ENCODE measurements at places on chromosomes 4 and X. TPM values are rescaled to one million over a fixed set of nuclear protein-coding genes. Genes with fewer than 3 reads are reported as not detected.

DNA sequence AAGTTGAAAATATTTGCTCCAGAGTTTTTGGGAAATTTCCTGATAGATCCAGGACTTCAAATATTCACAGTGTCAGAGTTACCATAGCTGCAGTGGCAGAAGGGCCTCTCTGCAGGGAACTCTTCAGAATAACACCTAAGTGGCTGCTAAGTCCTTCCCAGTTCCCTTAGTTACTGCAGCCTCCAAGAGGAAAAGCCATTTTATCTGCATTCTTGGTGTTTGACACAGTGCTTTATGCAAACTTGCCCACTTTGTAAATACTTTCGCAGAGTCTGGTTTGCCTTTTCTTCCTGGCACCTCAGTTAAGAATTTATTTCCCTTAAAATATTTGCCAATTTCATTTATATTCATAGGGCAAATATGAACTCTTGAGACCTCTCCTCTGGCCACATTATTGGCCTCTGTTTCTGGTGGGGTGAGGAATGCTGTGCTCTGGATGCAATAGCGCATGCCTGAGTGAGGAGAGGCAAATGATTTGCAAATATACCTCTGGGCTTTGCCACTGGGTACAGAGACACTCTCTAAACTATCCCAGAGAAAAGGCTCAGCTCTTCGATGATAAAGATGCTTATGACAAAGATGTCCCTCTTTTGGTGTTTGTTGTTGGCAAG, 566.3 kb upstream of the NR3C2 start:
- no peak overlapping the region for H3K4me3 ChIP-seq
- DNase-seq, result peak; percentile 3
- H3K4me1 ChIP-seq, result no peaks in the 10 kb centered on the region
- no peak overlapping the region for H3K27ac ChIP-seq
- no peaks in the 10 kb centered on the region for H3K36me3 ChIP-seq

- H3K27me3 ChIP-seq, result no peaks in the 10 kb centered on the region
- H3K36me3 ChIP-seq, result peaks cover 23% of the 10 kb centered on the region
- peaks cover 5% of the 10 kb centered on the region for H3K4me1 ChIP-seq
- peak; percentile 55 for DNase-seq
- H3K27ac ChIP-seq, result no peak overlapping the region
These were observed 58.7 kb downstream of the CCKAR start for GRCh38 chr4:26431461-26432180.

DNA sequence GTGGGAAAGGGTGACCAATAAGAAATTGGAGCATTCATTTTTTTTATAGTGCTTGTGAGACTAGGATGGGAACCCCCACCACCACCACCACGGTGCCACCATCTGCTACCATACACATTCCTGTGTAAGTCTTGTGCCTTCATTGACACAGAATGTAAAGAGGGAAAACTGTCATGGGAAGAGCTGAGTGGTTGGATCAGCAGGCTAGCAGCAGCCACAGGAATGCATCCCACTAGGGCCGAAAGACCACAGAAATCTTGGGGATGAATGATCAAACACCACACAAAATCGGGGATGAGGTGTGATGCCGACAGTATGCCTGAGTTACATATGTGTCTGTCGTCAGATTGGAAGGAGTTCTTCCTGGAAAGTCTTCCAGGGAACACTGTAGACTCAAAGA, 69.2 kb downstream of the SRPX start:
- H3K4me3 ChIP-seq, result no peak overlapping the region
- no peaks in the 10 kb centered on the region for H3K4me1 ChIP-seq
- H3K27me3 ChIP-seq, result peaks cover 4% of the 10 kb centered on the region
- peaks cover 5% of the 10 kb centered on the region for H3K36me3 ChIP-seq
- no peak overlapping the region for H3K27ac ChIP-seq
- peak; percentile 34 for DNase-seq

DNA sequence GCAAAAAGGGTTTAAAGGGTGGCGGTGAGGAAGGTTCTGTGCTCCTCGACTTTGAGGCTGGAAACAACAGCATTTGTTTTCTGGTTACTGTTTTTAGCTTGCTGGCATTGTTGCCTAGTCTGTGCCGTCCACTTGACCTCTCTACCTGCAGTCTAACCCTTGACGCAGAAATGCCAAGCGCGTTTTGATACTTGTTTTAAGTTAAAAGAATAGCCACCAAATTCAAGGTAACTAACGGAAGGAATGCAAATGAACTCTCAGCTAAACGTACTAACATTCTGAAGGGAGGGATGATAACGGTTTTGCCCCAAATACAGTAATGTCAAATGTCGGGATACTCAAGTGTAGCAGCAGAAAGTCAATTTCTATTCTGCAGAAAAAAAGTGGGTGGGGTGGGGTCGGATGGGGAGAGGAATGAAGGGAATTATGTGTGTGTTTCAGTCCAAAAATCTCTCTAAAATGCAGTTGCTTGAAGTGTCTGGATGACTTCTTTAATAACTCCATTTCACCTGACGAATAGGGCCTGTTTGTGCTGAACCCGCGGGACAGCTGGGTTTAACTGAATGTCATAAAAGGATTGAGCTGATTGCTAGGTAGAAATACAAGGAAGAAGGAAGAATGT, 3.4 kb upstream of the NKX6-1 start:
- H3K4me3 ChIP-seq, result no peak overlapping the region
- no peaks in the 10 kb centered on the region for H3K4me1 ChIP-seq
- no peak for DNase-seq
- H3K27me3 ChIP-seq, result peaks cover 62% of the 10 kb centered on the region

DNA sequence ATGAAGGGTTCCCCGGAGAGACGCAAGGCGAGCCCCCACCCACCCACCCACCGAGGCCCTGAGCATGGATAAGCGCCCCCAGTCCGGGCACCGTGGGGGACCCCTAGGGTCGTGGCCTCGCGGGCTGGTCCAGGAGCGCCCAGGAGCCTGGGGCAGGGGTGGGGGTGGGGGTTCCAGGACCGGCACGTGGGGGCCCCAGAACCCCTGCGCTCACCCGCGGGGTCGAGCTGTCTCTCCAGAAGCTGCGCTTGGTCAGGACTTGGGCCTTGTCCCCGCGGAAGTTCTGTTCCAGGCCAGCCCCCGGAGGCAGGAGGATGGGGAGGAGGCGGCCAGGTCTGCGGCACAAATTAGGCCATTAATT, 11.2 kb upstream of the SHOX start:
- no peak overlapping the region for H3K27ac ChIP-seq
- no peaks in the 10 kb centered on the region for H3K4me1 ChIP-seq
- no peaks in the 10 kb centered on the region for H3K36me3 ChIP-seq
- no peaks in the 10 kb centered on the region for H3K27me3 ChIP-seq

DNA sequence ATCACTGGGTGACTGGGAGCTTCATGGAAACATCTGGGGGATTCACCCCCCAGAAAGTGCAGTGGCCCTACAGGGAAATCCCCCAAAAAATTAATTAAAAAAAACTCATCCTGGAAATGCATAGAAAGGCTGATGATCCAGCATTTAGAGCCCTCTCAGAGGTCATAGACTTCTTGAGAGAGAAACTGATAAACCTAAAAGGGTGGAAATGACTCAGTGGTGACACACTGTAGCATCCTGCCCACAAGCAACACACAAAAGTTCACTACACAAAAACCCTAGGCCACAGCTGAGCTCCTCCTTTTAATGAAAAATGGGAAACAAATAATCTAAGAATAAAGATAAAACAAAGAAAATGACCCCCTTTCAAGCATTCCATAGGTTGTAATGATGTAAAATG, 911.5 kb downstream of the GLUD2 start:
- H3K36me3 ChIP-seq, result no peaks in the 10 kb centered on the region
- no peak overlapping the region for H3K27ac ChIP-seq
- no peaks in the 10 kb centered on the region for H3K4me1 ChIP-seq
- no peak overlapping the region for H3K4me3 ChIP-seq
- DNase-seq, result no peak
- no peaks in the 10 kb centered on the region for H3K27me3 ChIP-seq

GRCh38 chrX:13415509-13415908, 95.7 kb upstream of the ATXN3L start:
- no peak overlapping the region for H3K4me3 ChIP-seq
- DNase-seq, result no peak
- no peaks in the 10 kb centered on the region for H3K36me3 ChIP-seq
- H3K4me1 ChIP-seq, result peaks cover 2% of the 10 kb centered on the region

DNA sequence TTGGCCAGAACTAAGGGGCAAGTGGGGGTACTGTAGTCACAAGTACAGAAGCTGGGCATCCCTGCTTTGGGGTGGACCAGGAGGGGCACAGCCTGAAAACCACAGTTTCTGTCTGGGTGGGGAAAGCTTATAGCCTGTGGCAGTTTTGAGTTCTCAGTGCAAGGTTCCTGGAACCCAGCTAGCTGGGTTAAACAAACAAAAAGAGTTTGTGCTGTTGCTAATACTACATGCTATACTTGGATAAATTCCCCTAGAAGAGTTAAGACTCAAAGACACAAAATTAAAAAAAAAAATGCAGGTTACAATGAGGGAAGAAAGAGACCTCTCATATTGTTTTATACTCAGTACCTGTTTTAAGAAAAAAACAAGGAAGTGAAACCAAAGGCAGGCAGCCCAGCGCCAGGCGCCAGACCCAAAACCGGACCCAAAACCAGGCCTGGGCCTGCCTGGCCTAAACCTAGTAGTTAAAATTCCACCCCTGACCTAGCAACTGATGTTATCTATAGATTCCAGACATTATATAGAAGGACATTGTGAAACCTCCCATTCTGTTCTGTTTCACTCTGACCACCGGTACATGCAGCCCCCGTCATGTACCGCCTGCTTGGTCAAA, 50.8 kb downstream of the SLC2A9 start:
- H3K27me3 ChIP-seq, result no peaks in the 10 kb centered on the region
- no peaks in the 10 kb centered on the region for H3K4me1 ChIP-seq
- no peaks in the 10 kb centered on the region for H3K36me3 ChIP-seq
- H3K4me3 ChIP-seq, result no peak overlapping the region

DKK2 gene
- 0.83 TPM for total RNA-seq

GAGE12J gene
- not detected for total RNA-seq

MAGEC1 gene
- total RNA-seq, result not detected

TLL1 gene
- not detected for total RNA-seq

PSMD10 gene
- total RNA-seq, result 122 TPM

SMIM43 gene
- total RNA-seq, result 1.4 TPM

ANOS1 gene
- total RNA-seq, result under 0.01 TPM
